ENCODE measurements at places on chromosomes 5 and 9.

- DNase-seq, result no peak
Measured at GRCh38 chr9:123287639-123288038, 19.3 kb upstream of the STRBP start.

GRCh38 chr9:96139592-96140295, 162.2 kb downstream of the HSD17B3 start:
- DNase-seq, result no peak

- DNase-seq, result no peak
Measured at GRCh38 chr5:53358794-53359193, 121.6 kb upstream of the FST start.

- no peak for DNase-seq
Measured at GRCh38 chr9:23771746-23772384, 54.2 kb downstream of the ELAVL2 start.

DNA sequence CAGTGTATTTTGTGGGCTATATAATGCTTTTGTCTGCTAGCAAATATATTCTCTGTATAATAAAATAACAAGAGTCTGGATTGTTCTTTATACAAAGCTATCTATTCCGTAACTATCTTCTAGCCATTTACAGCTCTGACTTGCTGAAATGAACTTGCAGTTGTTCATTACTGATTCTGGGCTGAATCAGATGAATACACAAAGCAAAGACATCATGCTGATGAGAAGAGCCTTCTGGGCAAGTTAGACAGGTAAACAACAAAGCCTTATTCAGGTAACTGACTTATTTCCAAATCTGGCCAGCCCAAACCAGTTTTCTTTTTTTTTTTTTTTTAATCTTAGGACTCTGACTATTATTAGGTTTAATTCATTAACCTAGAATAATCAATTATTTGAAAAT, 255.5 kb downstream of the KIAA0825 start:
- no peak for DNase-seq

GRCh38 chr9:108162664-108163063, 673.1 kb upstream of the KLF4 start:
- no peak for DNase-seq

DNA sequence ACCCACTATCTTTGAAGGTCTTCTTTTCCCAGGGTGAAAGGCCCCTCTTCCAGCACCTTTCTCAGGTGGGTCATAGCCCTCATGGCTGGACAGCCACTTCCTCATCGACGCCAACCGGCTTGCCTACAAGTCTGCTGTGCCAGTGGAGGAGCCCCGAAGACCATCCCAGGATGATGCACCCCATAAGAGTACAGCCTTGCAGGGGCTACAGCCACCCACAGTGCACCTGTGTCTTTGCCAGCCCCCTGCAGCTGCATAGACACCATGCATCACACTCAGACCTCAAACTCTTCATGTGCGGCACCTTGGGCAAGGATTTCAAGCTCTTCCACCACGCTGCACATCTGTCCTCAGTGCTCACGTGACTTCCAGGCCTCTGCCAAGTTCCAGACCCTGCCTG, 173.4 kb downstream of the SLF1 start:
- no peak for DNase-seq

DNA sequence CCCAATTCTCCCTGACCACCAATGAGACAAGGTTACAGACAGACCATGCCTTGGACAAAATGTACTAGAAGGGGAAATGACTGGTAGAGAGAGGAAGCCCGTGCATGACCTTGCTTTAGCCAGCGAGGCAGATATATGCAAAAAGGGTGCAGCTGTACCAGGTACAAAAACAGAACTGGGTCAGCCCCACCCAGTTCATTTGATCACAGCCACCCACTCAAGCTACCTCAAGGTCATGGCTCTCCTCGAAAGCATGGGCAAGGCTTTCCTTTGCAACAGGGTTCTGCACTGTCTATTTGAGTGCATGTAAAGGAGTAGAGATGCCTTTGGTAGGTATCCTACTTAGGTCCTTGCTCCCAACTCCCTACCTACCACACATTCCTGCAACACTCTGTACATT, 33.3 kb downstream of the TLE1 start:
- DNase-seq, result no peak

DNA sequence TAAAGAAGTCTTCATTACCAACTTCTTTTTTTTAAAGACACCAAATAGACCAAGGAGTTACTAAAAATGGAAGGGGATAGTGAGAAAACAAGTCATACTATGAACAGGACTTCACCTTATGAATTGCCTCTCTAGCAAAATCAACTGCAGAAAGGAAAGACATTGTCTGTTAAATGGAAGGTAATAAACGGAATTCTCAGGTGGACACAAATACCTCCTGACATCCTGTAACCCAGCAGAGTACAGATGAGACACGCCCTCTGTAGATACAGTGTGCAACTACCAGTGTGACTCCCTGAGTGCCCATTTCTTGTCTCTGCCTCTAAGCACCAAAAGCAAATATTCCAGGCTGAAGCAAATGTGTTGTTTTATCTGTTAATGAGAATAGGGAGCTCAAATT, 12.2 kb upstream of the PLPP1 start:
- DNase-seq, result no peak

DNA sequence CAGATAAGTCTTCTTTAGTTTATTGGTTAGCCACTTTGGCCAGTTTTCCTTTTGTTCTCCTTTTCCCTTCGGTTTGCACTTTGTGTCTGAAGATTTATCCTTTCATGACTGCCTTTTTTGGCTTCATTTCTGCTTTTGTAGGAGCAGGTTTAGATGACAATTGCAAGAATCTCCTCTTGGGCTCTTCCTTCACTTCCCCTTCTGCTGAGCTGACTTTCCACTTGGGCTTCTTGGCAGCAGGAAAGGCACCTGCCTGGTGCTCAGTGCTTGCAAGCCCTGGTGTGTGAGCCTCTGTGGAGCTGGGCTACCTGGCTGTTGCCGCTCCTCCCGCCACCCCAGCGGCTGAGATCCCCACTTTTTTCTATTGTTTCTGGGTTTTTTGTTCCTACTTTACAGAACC, 7.3 kb downstream of the CCDC112 start:
- DNase-seq, result no peak

DNA sequence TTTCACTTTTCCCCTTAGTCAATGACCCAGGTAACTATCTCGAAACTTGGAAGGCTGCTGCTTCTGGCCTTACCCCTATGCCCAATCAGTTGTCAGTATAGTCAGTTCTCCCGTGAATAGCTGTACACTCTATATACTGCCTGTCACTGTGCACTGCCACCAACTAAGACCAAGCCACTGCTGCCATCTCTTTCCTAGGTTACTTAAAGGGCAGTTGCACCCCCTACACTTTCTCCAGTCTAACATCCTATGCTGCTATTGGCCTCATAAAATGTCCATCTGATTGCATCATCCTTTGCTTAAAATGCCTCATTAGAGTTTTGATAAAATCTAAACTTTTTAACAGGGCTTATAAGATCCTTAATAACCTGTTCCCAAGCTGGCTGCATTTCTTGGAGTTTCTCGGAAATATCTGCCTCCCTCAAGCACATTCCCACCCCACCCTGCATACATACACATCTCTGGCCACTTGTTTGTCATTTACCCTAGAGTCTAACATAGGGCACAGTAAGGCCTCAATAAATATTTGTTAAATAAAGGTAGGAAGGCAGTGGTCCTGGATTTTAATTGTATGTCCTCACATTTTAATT, 32.8 kb upstream of the TNFAIP8 start:
- no peak for DNase-seq

- DNase-seq, result no peak
Measured at GRCh38 chr5:4116834-4117233, 521.2 kb downstream of the IRX1 start.

DNA sequence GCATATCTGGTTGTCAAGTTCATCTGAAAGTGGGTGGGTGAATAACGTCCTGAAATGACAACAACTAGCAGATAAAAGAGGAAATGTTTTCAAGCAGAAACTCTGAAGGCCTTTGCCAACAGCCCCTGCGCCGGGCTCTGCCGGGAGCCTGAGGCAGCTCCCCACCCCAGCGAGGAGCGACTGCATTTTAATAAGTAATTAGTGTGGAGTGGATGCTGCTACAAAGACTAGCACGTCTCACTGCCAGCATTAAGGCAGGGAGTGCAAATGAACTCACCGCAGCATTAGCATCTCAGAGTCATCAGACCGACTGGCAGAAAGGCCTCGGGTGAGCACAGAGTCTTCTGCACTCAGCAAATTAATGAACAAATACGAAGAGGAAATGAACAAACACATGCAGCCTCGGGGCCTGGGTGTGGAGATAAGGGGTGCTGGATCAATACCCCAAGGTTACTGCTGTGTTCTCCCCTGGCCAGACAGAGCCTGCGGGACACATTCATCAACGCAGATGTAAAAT, 63.8 kb downstream of the VAV2 start:
- no peak for DNase-seq

- no peak for DNase-seq
Measured at GRCh38 chr5:172766287-172767108, 4.5 kb downstream of the DUSP1 start.

GRCh38 chr5:150358261-150359095, 981 bp downstream of the TCOF1 start:
- no peak for DNase-seq

GRCh38 chr5:132070460-132071337, 2.9 kb upstream of the CSF2 start:
- DNase-seq, result no peak

GRCh38 chr5:10591159-10591558, 27.3 kb downstream of the ANKRD33B start:
- DNase-seq, result no peak

DNA sequence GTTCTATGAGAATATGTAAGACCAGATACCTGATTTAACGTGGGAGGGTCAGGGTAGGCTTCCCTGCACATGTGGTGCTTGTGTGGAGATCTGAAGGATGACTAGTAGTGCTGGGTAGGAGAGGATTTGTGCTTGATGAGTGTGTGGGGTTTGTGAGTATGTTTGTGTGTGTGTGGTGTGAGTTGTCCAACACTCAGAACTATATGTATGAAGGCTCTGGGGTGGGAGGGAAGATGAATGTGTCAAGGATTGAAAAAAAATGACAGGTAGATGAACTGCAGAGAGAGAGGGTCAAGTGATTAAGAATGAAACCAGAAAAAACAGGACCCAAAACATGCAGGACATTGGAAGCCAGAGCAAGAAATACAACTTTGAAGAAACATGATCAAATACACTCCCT, 154.6 kb upstream of the NR3C1 start:
- no peak for DNase-seq

DNA sequence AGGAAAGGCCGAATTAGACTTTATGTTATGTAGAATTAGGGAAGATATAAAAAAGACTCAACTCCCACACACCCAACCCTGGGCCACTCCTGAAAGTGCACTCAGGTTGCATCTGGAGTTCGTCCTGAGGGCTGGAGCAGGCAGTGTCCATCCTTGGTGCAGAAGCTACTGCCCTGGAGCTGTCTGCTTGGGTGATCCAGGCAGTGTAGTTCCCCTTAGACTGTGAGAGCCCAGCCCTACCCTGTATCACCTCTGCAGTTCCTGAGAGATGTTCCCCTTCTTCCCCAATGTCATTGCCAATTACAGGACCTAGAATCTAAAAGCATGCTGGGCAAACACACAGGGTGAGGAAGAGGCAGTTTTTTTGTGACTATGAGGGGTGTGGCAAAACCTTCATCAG, 368.3 kb upstream of the ST8SIA4 start:
- no peak for DNase-seq

DNA sequence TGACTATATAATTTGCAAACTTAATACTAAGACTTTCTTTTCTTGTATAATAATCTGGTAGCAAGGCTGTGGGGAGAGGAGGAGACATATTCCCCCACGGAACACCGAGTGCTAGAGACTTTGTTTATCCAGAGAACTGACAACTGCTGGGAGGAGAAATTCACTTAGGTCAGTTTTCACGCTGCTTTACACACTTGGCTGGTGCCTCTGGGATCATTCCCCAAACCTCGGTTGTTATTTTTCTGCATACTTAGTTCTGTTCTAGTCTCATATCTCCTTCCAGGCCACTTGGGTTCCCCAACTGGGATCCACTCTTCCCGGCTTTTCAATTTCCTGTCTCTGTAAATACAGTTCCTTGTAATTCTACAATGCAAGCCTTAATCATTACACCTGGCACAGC, 238.2 kb upstream of the ADAMTS16 start:
- DNase-seq, result no peak

DNA sequence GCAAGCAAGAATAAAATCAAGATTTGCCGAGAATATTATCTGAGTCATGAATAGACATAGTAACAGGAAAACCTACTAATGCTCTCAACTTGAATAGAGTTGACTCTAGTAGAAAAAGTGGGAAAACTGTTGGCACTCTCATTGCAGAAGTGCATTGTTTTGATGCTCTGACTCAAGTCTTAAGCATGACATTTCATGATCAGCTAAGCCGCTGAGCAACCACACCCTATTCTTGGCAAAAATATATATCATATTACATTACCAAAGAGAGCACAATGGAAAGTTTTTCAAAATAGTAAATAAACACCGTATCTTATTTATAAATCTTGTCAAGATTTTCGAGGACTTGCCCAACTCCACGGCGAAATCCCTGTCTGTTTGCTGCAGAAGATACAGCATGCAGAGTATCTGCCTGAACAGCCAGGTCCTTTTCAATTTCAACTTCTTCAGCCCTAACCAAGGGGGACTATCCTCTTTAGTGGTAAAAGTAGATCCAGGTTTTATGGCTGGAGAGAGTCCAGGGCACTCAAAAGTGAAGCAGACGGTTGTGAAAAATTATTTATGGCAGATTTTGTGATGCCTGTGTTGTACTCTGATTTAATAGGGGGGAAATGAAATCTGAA, 13.9 kb upstream of the ADAMTSL1 start:
- no peak for DNase-seq

DNA sequence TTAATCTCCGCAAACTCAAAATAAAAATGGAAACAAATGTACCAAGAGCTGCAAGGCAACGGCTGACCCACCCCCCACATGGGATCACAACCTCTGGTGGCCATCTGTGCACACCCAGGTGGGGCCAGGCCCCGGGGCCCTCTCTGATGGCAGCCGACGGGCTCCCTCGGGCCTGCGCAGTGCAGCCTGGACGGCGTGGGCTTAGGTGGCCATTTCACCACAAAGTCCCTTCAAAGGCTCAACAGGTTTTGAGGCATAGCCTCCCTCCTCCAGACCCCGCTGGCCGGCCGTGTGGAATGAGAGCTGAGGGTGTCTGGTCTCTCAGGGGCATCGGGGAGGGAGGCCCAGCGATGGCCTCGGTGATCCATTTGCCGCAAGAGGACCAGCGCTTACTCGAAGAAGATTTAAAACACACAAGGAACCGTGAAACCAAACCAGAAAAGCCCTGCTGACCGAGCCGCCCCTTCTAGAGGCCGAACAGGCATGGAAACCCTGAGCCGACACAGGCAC, 42.7 kb upstream of the CEP72 start:
- DNase-seq, result no peak

GRCh38 chr5:369151-369868, 47.8 kb downstream of the AHRR start:
- DNase-seq, result no peak

- no peak for DNase-seq
Measured at GRCh38 chr5:107430071-107430625, 240.6 kb downstream of the EFNA5 start.

- no peak for DNase-seq
Measured at GRCh38 chr5:100004969-100005368, 530.2 kb upstream of the FAM174A start.

DNA sequence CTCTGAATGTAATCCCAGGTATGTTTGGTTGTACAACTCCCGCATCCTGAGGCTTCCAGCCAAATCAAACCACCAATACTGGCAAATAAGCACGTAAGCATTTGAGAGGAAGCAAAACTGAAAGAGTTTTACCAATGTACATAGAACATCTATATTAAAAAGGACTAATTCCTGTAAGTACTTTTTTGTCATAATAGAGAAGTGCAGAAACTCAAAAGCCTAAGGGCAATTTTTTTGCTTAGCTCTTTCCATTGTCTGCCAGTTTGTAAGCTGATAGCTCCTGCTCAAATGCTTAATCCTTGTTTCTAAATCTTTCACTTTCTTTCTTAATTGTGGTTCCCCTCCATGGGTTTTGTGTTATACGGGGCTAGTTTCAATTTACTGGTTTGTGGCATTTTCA, 1151.8 kb downstream of the CDH12 start:
- no peak for DNase-seq
